ENCODE measurements at places on chromosomes 3 and 15.
A peak's percentile ranks its signal among the peaks of the same experiment; 100 is the strongest.

DNA sequence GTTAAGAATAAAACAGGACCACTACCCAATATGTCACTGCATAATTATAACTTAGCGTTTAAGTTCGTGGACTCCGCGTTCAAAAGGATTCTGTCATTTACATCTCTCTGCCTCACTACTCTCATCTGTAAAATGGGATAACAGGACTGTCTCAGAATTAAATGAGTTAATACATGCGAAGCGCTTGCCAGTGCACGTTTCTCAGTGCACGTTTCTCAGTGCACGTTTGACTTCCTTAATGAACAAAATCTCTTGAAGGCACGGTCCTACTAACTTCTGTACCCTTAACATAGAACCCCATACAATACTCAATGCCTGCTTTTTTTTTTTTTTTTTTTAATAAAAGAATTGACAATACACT is 499 bp downstream of the RABL3 start:
- DNase-seq, result no peak

DNA sequence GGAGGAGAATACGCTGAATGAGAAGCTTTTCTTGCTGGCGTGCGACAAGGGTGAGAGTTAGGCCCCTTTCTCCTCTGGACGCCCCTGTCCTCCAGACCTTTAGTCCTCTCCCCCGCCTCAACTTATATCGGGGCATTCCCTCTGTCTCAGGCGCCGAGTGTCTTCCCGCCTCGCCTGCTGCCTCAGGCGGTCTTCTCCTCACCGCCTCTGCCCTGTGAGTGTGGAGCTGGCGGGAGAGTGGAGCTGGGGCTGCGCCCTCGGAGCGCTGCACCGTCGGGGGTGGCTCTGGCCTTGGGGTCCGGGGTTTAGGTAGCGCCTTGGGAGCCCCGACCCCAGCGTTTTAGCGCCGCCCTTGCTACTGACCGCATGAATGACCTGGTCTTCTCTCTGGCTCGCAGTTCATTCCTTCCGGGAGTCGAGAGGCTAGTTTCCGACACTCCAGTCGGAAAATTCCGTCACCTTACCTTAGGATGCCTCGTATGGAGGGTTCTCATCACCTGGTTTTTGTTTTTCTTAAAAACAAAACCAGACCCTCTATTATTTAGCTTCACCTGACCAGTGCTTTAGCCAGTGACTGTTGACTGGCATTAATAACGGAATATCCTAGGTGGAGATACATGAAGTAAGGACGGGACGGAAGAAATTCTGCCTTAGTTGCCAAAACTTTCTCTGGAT is 985 bp downstream of the TRPC1 start:
- peak; percentile 11 for DNase-seq

DNA sequence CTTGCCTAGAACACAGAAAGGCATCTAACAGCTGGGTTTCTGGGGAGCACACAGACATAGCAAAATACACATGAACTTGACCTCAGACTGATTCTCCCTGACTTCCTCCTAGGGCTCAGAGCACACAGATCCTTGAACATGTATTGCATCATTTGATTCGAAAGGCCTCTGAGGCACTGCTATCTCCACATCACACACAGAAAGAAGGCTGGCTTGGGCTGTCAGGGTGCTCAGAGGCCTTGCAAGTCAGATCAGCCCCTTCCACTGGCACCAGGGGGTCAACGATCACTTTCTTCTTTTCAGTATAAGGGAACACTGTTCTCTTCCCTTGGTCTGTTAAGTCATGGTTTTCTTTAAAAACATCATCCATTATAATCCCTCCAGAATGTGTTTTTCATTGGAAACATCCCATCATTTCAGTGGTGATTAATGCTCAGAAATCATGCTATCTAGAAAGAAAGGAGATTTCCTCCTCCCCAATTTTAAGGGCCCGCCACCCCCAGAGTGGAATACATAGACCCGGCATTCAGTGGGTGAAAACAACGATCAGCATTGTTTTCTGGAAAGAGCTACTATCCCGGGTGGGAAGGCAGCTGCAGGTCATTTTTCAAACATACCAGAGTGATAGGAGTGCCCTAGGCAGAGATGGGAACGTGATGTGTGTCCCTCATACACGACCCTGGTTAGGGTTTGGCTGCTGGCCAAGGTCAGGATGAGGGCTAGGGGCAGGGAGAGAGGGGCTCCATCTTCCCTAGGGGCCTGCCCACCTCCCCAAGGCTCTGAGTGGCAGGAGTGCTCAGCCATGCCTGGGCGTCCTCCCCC is 253.3 kb upstream of the LYSMD4 start:
- no peak for DNase-seq

DNA sequence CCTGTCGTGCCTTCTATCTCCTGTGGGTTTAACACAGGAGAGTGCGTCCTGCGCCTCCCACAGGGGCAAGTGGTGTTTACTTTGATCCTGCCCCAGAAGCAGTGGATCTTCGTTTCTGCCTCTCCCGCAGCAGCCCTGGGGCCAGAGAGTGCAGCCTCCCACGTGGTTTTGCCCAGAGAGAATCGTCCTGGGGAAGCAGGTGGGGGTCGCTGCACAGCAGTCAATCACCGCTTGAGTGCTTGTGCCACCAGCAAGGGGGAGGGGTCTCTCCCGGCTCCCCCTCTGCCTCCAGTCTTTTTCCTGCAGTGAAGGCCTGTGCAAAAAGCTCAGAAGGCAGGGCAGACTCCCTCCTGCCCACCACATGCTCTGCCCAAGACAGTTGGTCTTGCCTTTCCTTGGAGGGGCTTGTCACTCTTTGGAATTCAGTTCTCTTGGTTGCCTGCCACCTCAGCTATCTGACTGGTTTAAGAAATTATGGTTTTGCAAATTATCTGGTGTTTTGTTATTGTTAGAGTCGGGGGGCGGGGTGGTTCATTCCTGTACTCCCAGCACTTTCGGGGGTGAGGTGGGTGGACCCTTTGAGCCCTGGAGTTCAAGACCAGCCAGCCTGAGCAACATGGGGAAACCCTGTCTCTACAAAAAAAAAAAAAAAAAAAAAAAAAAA is 26.9 kb downstream of the STOML1 start:
- DNase-seq, result no peak

- DNase-seq, result no peak
These were observed 168.8 kb downstream of the ECT2 start for GRCh38 chr3:172919297-172919683.

DNA sequence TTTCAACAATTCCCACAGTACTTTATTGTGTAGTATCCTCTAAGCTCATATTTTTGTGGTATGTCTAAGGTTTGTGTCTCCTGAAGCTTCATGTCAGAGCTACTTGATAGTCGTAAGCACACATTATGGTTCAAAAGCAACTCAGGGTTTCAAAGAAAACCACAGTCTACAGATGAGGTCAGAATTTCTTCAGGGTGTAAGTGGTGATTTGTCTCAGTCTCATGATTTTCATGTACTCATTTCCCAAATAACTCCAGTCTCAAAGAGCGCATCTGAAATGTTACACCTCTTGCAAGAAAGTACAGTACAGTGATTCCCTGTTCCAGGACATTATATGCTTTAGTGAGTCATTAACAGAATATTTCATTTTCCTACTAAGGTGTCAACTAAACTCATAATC is 47.5 kb upstream of the SSR3 start:
- DNase-seq, result no peak

DNA sequence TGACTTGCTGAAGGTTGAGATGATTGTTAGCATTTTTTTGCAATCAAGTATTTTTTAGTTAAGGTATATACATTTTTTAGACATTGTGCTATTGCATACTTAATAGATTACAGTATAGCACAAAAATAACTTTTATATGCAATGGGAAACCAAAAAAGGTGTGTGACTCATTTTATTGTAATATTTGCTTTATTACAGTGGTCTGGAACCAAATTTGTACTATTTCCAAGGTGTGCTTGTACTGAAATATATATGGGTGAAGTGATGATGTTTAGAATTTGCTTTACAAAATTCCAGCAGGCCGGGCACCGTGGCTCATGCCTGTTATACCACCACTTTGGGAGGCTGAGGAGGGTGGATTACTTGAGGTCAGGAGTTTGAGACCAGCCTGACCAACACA is 29.1 kb upstream of the TBC1D23 start:
- no peak for DNase-seq

- DNase-seq, result no peak
These were observed 9.5 kb downstream of the CYP19A1 start for GRCh38 chr15:51328926-51329325.

All from germinal center (tissue), 1 donor.